ENCODE measurements at places on chromosomes 16 and 17. TPM values are rescaled to one million over a fixed set of nuclear protein-coding genes. Genes with fewer than 3 reads are reported as not detected.

- H3K27ac ChIP-seq, result peak overlapping the region; percentile 79
- no peaks in the 10 kb centered on the region for H3K27me3 ChIP-seq
- no peak for DNase-seq
- peaks cover 12% of the 10 kb centered on the region for H3K36me3 ChIP-seq
Observed at GRCh38 chr16:70756071-70756470, 44.9 kb downstream of the VAC14 start.

DNA sequence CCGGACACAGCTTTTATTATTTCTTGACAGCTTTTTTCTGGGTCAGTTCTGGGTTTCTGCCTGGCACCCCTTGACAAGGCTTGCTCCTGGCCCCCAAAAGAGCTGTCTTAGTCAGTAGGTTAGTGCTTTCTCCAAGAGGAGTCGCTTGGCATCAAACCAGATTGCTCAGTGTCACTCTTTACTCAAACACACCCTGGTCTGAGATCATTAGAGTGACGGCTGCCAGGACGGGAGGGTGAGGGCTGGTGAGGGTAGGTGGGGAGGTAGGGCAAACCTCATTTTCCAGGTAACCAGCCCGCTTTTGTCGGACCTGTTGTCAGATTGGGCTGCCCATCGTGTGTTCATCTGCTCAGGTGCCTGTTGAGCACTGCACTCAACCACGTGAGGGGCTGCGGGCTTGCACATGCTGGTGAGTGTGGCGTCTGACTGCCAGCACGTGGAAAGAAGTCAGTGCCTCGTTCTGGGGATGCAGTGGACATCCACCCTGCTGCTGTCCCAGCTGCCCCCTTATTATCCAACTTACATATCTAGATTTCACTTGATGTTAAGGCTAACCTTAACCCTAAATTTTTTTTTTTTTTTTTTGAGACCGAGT lies 12.4 kb downstream of the TMEM94 start:
- H3K4me1 ChIP-seq, result no peaks in the 10 kb centered on the region
- no peaks in the 10 kb centered on the region for H3K27me3 ChIP-seq
- no peak overlapping the region for H3K27ac ChIP-seq
- no peak overlapping the region for H3K4me3 ChIP-seq

GRCh38 chr17:3928406-3928805 lies 12.1 kb upstream of the P2RX1 start:
- peaks cover 3% of the 10 kb centered on the region for H3K27me3 ChIP-seq
- H3K27ac ChIP-seq, result no peak overlapping the region
- H3K36me3 ChIP-seq, result no peaks in the 10 kb centered on the region
- no peaks in the 10 kb centered on the region for H3K4me1 ChIP-seq
- no peak overlapping the region for H3K4me3 ChIP-seq
- peak; percentile 62 for DNase-seq

- H3K36me3 ChIP-seq, result peaks cover 17% of the 10 kb centered on the region
- H3K4me3 ChIP-seq, result no peak overlapping the region
- H3K27me3 ChIP-seq, result no peaks in the 10 kb centered on the region
- no peak for DNase-seq
- H3K27ac ChIP-seq, result no peak overlapping the region
Observed at GRCh38 chr17:75006653-75007052, 5.8 kb upstream of the MRPL58 start.

GRCh38 chr17:18920911-18921441 lies 31.0 kb upstream of the SLC5A10 start:
- H3K27ac ChIP-seq, result peak overlapping the region; percentile 44
- peaks cover 22% of the 10 kb centered on the region for H3K4me1 ChIP-seq
- H3K27me3 ChIP-seq, result no peaks in the 10 kb centered on the region
- peaks cover 10% of the 10 kb centered on the region for H3K36me3 ChIP-seq
- no peak overlapping the region for H3K4me3 ChIP-seq
- DNase-seq, result no peak

DNA sequence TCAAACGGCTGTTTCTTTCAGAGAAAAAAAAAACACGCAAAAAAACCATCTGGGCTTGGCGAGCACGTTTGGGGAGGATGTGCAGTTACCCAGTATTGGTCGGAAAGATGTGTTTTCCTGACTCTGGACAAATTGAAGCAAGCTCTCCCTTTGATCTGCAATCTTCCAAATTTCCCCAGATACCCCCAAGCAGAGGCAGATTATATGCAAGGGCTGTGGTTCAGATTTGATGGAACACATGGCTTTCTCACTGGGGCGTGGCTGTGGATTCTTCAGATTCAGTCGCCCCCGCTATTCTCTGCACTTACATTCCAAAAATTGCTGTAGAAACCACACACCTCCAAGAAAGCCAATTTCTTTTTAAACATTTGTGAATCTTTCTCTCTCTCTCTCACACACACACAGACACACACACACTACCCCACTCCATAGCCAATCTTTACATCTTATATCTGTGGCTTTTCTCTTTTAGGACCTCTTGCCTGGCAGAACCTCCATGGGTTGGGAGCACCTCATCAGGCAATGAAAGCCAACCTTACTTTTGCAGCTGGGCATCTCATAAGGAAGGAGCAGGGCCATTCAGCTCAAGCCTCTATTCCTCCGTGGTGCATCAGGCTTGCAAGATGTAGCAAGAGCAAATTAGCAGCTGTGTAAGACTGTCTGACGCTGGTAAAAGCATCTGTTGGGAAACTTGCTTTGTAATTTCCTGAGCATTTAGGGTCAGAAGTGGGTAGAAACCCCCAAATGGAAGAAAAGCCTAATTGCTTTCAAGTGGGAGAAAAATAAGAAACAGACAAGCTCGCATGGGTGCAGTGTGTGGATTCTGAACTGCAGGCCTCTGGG lies 103.9 kb upstream of the FAM20A start:
- H3K27ac ChIP-seq, result peak overlapping the region; percentile 96
- H3K36me3 ChIP-seq, result no peaks in the 10 kb centered on the region
- DNase-seq, result peak; percentile 76
- H3K4me3 ChIP-seq, result peak overlapping the region; percentile 50

DNA sequence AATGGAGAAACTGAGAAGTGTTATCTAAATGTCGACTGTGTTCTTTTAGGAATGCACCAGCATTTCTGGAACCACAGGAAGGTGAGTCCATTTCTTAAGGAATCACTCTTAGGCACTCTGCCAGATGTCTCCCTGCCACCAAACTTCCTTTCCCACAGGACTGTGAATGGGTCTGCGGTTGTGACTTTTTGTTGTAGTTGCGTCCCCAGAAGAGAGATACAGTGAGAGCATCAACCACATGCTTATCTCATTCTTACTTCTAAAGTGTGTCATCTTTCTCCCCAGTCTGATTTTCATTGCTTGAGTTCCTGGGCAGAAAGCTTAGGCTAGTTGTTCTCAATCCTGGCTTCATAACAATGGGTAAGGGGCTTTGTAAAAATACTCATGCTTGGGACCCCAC lies 13.4 kb downstream of the ITPRIPL2 start:
- DNase-seq, result no peak
- no peak overlapping the region for H3K4me3 ChIP-seq
- H3K4me1 ChIP-seq, result peaks cover 17% of the 10 kb centered on the region
- H3K36me3 ChIP-seq, result no peaks in the 10 kb centered on the region
- H3K27me3 ChIP-seq, result no peaks in the 10 kb centered on the region

DNA sequence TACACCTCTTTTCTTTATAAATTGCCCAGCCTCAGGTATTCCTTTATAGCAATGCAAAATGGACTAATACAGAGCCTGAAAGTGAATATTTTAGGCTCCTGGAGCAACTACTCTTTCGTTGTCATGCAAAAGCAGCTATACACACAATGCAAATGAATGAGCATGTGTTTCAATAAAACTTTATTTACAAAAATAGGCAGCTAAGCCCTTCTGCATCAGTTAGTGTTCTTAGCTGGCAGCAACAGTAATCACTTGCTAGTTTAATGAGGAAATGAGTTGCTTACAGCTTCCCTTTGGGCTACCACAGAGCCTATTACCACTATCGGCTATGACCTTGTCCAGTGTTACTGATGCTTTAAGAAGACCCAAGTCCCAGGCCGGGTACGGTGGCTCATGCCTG lies 402.9 kb downstream of the XYLT1 start:
- no peak overlapping the region for H3K27ac ChIP-seq
- no peak overlapping the region for H3K4me3 ChIP-seq
- H3K4me1 ChIP-seq, result no peaks in the 10 kb centered on the region
- no peak for DNase-seq
- no peaks in the 10 kb centered on the region for H3K36me3 ChIP-seq
- no peaks in the 10 kb centered on the region for H3K27me3 ChIP-seq

GRCh38 chr16:79991969-79992368 lies 391.4 kb upstream of the MAF start:
- H3K36me3 ChIP-seq, result no peaks in the 10 kb centered on the region
- no peak overlapping the region for H3K4me3 ChIP-seq
- H3K4me1 ChIP-seq, result no peaks in the 10 kb centered on the region
- no peak overlapping the region for H3K27ac ChIP-seq

GRCh38 chr16:69179328-69180010 lies 7.5 kb upstream of the SNTB2 start:
- peaks cover 37% of the 10 kb centered on the region for H3K4me1 ChIP-seq
- DNase-seq, result peak; percentile 68
- peak overlapping the region; percentile 60 for H3K27ac ChIP-seq
- H3K27me3 ChIP-seq, result no peaks in the 10 kb centered on the region
- no peaks in the 10 kb centered on the region for H3K36me3 ChIP-seq
- H3K4me3 ChIP-seq, result no peak overlapping the region

DNA sequence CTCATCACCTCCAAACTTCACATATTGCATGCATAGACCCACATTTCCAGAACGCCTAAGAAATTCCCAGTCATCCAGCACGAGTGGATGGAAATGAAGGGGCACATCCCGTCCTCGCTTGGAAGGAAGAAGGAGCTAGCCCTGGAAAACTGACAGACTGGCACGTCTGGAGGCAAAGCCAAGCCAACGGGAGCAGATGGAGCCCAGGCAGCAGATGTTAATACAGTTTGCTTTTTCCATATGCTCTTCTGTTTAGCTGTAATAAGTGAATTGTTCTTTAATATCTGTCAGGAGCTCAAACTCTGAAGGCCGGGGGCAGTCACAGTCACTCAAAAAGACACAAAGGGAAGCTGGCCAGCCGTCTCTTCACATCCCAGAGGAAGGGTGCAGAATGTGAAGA lies 187.7 kb downstream of the XYLT1 start:
- no peaks in the 10 kb centered on the region for H3K27me3 ChIP-seq
- DNase-seq, result no peak
- H3K4me3 ChIP-seq, result no peak overlapping the region
- H3K27ac ChIP-seq, result no peak overlapping the region
- H3K4me1 ChIP-seq, result no peaks in the 10 kb centered on the region

- DNase-seq, result no peak
- H3K4me1 ChIP-seq, result peaks cover 29% of the 10 kb centered on the region
- H3K36me3 ChIP-seq, result peaks cover 29% of the 10 kb centered on the region
- H3K4me3 ChIP-seq, result peak overlapping the region; percentile 83
Observed at GRCh38 chr17:7855660-7856010, 769 bp downstream of the TMEM88 start.

GRCh38 chr16:16000685-16001084 lies 51.3 kb downstream of the ABCC1 start:
- peaks cover 45% of the 10 kb centered on the region for H3K4me1 ChIP-seq
- no peak overlapping the region for H3K4me3 ChIP-seq
- no peaks in the 10 kb centered on the region for H3K27me3 ChIP-seq
- peaks cover 4% of the 10 kb centered on the region for H3K36me3 ChIP-seq

DNA sequence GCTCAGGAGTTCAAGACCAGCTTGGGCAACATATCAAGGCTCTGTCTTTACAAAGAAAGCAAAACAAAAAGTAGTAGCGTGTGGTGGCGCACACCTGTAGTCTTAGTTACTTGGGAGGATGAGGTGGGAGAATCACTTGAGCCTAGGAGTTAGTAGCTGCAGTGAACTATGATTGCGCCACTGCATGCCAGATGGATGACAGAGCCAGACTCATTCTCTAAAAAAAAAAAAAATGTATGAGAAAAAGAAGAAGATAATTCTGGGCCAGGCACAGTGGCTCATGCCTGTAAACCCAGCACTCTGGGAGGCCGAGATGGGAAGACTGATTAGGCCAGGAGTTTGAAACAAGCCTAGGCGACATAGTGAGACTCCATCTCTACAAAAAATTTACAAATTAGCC lies 28.5 kb downstream of the STAT5B start:
- H3K4me1 ChIP-seq, result peaks cover 25% of the 10 kb centered on the region
- H3K27ac ChIP-seq, result peak overlapping the region; percentile 66
- H3K36me3 ChIP-seq, result no peaks in the 10 kb centered on the region
- no peaks in the 10 kb centered on the region for H3K27me3 ChIP-seq
- H3K4me3 ChIP-seq, result no peak overlapping the region

GRCh38 chr17:14089179-14089578 lies 19.9 kb downstream of the COX10 start:
- H3K36me3 ChIP-seq, result no peaks in the 10 kb centered on the region
- no peak for DNase-seq
- H3K4me3 ChIP-seq, result no peak overlapping the region
- no peak overlapping the region for H3K27ac ChIP-seq
- no peaks in the 10 kb centered on the region for H3K27me3 ChIP-seq
- peaks cover 13% of the 10 kb centered on the region for H3K4me1 ChIP-seq

DNA sequence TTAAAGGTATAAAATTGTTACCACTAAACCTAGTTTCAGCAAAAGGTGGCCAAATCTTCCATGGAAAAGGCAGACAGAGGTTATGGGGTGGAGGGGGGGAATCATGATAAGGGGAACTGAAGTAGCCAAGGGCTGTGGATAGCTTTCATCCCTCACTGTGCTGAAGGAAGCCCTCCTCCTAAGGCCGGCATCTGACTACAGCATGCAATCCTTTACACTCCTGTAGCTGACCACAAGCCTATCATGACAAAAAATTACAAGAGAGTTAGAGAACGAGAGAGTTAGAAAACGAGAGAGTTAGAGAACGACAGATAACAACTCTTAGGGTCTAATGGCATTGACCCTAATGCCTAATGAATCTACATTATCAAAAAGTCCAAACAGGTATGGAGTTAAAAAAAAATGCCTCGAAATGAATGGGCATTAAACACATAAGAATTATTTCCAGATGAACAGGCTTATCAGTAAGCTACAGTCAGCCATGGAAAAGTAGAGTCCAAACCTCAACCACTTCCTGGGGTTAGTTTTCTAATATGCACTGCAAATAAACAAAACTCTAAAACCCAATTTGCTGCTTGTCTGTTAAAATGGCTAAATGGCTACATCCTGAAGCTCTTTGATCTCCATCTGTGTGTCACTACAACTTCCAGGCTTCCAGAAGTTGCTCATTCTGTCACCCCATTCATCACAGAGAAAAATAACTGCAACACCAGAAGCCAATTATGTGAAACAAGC lies 29.7 kb downstream of the DUSP14 start:
- H3K4me3 ChIP-seq, result no peak overlapping the region
- no peak for DNase-seq
- H3K27me3 ChIP-seq, result no peaks in the 10 kb centered on the region
- peaks cover 9% of the 10 kb centered on the region for H3K4me1 ChIP-seq
- H3K27ac ChIP-seq, result no peak overlapping the region
- peaks cover 62% of the 10 kb centered on the region for H3K36me3 ChIP-seq

The QPRT gene
- 18.0 TPM for total RNA-seq

The EIF3C gene
- 104 TPM for total RNA-seq

The NOD2 gene
- 0.29 TPM for total RNA-seq

The INPP5K gene
- 40.4 TPM for total RNA-seq

The CCL8 gene
- 0.36 TPM for total RNA-seq

The KSR1 gene
- total RNA-seq, result 6.2 TPM

The CASKIN1 gene
- not detected for total RNA-seq

The KRT24 gene
- not detected for total RNA-seq

The DNAI2 gene
- not detected for total RNA-seq

The KCNJ2 gene
- 5.1 TPM for total RNA-seq

The ASPHD1 gene
- 1.8 TPM for total RNA-seq

The PMFBP1 gene
- 0.59 TPM for total RNA-seq

The FOXL1 gene
- 3.2 TPM for total RNA-seq

The KRTAP3-2 gene
- total RNA-seq, result not detected
